ENCODE measurements at places on chromosomes 3 and 15.
A peak's percentile ranks its signal among the peaks of the same experiment; 100 is the strongest.

GRCh38 chr3:80055306-80055705, 287.5 kb upstream of the ROBO1 start:
- DNase-seq = no peak

GRCh38 chr15:88918738-88919137, 5.6 kb upstream of the MFGE8 start:
- peak; percentile 98 for DNase-seq

DNA sequence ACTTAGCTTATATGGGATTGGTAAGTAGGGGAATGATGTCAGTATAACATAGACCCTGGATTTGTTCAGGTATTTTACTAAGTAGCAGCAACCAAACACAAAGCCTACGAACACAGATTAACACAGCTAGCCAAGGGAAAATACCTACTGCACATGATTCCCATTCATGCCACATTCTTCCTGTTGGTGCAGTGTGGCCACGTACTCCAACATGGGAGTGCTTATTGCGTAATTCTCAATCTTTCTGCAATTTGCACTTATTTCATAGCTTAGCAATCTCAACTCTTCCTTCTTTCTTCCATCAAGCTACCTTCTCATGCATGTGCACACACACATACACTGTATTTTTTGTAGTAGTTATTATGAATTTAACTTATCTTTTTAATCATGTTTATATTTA, 186.8 kb downstream of the IL5RA start:
- DNase-seq = peak; percentile 2

GRCh38 chr15:100308213-100308600, 33.6 kb downstream of the ADAMTS17 start:
- no peak for DNase-seq

GRCh38 chr3:73605412-73605811, 19.3 kb downstream of the PDZRN3 start:
- no peak for DNase-seq

DNA sequence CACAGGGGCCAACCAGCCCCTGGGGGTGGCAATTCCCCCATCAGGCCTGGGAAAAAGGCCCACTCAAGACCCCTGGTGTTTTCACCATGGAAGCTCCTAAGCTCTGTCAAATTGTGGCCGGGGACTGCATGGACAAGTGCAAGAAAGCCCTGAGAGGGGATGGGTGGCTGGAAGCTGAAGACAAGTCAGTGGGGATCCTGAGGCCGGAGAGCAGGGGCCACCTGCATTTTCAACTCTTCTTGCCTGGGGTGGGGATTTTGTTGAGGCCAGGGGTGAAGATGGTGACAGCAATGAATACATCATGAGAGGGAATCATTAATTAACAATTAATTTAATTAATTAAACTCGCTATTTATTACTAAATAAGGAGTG, 33.9 kb downstream of the FEM1B start:
- DNase-seq = no peak

- DNase-seq = peak; percentile 83
These were observed 815.3 kb downstream of the TUSC7 start for GRCh38 chr3:117524890-117525289.

- DNase-seq = peak; percentile 81
These were observed at the start of gene SCAMP5 for GRCh38 chr15:74995182-74995778. Gene SCAMP5, plus strand, starts transcription at chr15:74995563. Its CDS starts 16,277 bp downstream, at chr15:75011840.

DNA sequence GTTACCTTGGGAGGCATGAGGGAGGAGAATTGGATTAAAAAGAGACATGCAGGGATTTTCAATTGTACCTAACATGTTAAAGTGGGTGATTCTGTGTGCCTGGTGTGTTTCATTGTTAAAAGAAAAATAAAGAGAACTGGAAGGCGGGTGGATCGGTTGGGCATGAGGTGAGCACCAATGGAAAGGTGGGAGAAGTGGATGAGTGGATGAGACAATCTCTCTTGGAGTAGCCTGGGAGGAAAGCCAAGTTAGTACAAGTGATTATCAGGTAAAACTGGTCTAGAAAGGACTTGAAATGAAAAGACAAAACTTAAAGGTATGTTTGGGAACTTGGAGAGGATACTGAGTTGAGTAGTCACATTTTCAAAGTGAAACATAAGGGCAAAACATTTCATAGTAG, 12.1 kb downstream of the VEPH1 start:
- DNase-seq = no peak

DNA sequence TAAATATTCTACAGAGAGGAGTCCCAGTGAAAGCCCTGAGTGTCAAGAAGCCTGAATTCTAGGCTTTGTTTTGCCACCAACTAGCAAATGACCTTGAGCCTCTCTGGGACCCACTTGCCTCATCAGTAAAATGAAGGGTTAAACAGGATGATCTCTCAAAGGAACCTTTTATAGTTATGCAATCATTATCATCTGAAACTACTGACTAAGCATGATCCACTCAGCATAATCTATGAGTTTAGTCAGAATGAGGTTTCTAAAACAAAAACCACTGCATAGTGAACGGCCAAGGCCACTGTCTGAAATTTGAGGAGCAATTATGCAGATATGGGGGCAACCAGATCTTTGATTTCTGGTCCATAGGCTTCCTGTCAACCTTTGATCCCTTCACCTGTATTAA, 319.0 kb downstream of the MECOM start:
- DNase-seq = peak; percentile 66

- no peak for DNase-seq
These were observed 229.7 kb upstream of the TBL1XR1 start for GRCh38 chr3:177426878-177427495.

DNA sequence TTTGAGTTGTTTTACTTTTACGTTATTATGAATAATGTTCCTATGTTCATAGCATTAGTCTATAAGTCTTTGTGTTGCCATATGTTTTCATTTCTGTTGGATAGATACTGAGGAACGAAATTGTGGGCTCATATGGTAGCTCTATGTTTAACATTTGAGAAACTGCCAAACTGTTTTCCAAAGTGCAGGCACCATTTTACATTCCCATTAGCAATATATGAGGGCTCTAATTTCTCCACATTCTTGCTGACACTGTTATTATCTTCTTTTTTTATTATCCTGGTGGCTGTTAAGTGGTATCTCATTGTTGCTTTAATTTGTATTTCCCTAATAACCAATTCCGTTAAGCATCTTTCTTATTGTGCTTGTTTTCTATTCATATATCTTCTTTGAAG, 1.8 kb upstream of the PIK3R4 start:
- DNase-seq = no peak

GRCh38 chr3:179750720-179751328, 98.0 kb downstream of the USP13 start:
- DNase-seq = peak; percentile 45

DNA sequence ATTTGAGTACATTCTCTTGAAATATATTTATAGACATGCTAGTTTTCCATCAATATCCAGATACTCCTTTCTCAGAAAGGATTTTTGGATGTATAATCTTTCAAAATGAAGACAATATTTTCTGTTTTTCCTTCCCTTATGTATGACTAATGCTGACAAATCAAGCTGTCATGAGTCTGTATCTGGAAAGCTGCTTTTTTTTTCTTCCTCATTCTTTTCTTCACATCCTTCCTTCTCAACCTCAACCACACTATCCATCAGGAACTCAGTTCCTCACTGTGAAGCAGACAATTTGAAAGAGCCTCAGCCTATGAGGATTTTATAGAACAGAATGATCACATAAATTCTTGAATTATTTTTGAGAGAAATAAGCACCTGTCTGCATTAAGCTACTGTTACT, 335.9 kb upstream of the EPHA6 start:
- DNase-seq = peak; percentile 71

DNA sequence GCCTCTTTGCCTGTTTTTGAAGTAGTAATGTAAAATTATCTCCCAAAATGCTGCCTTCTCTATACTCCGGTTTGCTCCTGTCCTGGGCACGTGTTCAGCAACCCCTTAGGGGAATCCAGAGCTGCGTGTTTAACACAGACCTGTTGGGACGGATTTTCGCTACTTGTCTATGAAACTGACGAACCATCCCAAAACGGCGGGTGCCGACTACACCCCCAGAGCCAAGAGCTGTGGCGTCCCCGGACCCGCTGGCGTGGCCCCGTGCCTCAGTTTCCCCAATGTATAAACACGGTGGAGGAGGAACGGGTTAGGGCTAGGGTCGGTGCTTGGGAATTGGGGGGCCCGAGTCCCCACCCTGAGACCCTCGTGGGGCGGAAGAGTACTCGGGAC, 473 bp downstream of the FHIT start:
- no peak for DNase-seq

- DNase-seq = no peak
These were observed 90.9 kb downstream of the SAMMSON start for GRCh38 chr3:70090322-70090913.

- DNase-seq = no peak
These were observed 14.2 kb downstream of the CMTM7 start for GRCh38 chr3:32405711-32406323.

DNA sequence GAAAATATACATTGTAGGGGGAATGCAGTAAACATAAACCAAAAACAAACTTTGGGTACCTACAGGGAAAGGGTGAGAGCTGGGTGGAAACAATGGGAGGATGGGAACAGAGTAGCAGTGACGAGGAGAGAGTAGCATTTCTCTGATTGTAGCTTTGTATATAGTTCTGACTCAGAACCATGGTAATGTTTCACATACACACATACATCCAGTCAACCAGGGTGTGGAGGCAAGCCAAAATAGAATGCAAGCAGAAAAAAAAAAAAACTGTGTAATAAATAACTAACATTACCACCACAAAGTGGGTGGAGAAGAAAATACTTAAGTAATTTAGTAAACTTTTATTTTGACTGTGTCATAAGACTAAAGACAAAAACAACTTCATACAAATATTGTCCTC, 27.2 kb downstream of the BCL2A1 start:
- DNase-seq = no peak

GRCh38 chr3:139020868-139021234, at the start of gene PRR23B:
Gene PRR23B, minus strand, starts transcription at chr3:139020926. Its CDS starts 265 bp downstream, at chr3:139020661.
- peak; percentile 23 for DNase-seq

DNA sequence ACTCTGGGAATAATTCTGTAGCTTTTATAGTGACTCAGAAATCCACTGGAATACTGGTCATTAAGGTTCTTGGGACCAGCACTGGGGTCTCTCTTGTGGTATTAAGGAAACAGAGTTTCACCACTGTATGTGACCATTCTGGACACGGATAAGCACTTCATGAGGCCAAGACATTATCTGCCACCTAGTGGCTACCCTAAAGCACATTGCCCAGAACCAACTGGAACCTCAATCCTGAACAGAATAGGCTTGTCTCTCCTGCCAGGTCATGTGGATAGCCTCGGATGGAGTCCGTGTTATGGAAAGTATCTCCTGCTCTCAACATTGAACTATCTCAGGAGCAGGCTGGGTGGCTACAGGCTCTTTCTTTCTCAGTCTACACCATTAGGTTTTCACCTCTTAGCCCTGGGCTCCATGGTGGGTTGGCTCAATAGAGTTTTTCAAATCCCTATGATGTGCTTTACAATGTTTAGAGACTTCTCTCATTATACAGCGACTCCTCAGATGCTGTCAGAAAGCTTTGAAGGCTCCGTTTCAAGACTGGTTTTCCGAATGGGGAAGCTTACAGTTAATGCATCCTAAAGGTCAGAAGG, 167.6 kb upstream of the ST8SIA2 start:
- no peak for DNase-seq

DNA sequence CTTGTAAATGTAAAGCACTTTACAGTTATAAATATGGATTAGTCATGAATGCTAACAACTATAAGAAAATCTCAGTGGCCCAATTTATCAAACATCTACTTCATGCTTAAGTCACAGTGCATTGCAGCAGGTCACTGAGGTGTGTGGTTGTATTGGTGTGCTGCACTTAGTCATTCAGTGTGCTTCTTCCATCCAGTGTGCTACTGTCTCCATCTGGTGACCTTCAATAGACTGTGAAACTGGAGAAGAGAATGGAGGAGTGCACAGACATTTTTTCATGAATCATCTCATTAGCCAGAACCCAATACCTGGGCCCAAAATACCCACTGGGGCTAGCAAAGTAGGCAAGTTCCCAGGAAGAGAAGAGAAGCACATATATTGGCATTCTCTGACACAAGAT, 199.6 kb downstream of the SHOX2 start:
- peak; percentile 58 for DNase-seq

GRCh38 chr3:107767897-107768605, 245.3 kb downstream of the BBX start:
- DNase-seq = no peak

GRCh38 chr3:42014458-42014920, 52.6 kb upstream of the ULK4 start:
- no peak for DNase-seq

- no peak for DNase-seq
These were observed 3.5 kb upstream of the ISG20 start for GRCh38 chr15:88635318-88635717.

DNA sequence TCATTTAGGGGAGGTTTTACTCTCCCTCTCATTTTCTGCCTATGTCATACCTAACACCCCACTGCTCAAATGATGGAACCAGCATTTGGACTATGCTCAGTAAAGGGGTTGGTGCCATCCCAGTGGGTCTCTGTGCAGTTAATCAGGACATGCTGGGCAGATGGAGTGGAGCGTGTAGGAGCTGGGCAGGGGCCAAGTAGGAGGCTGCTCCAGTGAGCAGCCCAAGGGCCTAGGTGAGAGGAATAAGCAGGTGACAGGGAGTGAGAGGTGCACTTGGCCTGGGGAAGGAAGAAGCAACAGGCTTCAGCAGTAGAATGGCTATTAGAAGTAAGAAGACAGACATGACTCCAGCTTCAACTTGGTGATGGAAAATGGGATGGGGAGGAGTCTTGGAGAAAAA, 72.2 kb downstream of the EPHB1 start:
- no peak for DNase-seq

- DNase-seq = no peak
These were observed 161.5 kb downstream of the FEZF2 start for GRCh38 chr3:62211675-62212429.

GRCh38 chr3:194775731-194776130, 90.0 kb downstream of the FAM43A start:
- no peak for DNase-seq

- DNase-seq = no peak
These were observed 3.9 kb downstream of the CHST2 start for GRCh38 chr3:143123353-143123984.

GRCh38 chr15:93974804-93975481, 256.4 kb upstream of the MCTP2 start:
- peak; percentile 24 for DNase-seq

DNA sequence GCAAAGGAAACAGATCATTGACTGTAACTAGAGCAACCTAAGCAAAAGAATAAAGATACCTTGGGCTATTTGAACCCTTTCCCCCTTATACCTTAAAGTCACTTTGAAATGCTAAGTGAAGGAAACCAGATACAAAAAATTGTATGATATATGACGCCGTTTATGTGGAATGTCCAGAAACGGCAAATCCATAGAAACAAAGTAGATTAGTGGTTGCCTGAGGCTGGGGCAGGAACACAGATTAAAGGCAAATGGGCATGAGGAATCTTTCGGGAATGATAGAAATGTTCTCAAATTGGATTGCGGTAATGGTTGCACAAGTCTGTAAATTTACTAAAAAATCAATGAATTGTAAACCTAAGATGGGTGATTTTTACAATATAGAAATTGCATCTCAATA, 160.1 kb upstream of the CCDC54 start:
- peak; percentile 70 for DNase-seq

GRCh38 chr3:62559831-62560445, 186.6 kb upstream of the FEZF2 start:
- peak; percentile 49 for DNase-seq

- peak; percentile 32 for DNase-seq
These were observed 223.4 kb upstream of the CGNL1 start for GRCh38 chr15:57152666-57153539.

Data from HT1080 (cell line).